ENCODE measurements at places on chromosomes 4 and X.

- DNase-seq: no peak
Measured at GRCh38 chrX:11478026-11478425, 184.8 kb downstream of the AMELX start.

DNA sequence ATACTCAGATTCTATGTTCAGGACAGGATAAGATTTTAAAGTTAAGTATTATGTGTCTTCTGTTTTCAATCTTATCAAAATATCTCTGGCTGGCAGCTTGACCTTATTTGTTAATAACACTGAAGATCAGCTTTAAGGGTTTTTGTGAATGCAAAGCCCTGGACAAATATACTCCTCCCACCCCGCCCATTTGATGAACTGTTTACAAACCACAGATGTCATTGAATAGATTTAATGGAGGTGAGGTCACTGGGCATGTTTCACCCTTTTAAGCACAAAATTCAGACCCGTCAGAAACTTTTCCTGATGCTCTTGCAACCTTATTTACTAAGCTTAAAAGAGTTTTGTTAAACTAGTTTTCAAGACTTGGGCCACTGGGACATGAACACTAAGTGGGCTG lies 10.1 kb upstream of the CXCL8 start:
- no peak for DNase-seq

DNA sequence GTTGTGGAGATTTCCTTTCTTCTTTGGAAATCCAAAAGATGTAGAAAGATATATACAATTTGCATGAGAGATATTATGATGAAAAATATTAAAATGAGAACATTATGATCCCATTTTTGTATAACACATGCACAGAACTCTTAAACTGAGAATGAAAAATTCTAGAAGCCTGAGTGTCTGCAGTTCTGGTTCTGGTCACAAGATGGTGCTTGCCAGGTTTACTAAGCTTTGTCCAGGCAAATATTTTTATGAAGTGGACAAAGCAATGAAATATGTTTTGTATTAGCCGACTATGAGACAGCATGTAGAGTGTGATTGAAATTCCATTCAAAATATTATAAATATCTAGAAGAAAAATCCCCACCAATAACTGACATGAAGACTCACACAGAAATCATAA lies 2.2 kb downstream of the PWWP3B start:
- no peak for DNase-seq

DNA sequence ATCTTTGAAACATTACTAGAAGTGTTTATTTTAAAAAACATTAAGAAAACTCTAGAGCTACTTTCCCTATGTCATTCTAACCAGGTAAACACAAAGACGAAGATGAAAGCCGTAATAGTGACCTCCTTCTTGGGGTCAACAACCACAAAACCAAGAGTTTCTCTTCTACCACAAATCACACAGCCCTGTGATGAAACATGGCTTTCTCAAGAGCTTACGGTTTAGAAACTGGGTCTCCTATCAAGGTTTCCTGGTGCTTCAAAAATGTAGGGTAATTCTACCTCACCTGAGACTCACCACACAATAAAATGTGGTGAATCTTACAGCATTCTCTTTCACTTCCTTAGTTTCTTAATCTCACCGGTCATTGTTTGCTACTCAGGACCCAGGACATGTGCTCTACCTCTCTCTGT lies 50.9 kb downstream of the CORIN start:
- DNase-seq: no peak

DNA sequence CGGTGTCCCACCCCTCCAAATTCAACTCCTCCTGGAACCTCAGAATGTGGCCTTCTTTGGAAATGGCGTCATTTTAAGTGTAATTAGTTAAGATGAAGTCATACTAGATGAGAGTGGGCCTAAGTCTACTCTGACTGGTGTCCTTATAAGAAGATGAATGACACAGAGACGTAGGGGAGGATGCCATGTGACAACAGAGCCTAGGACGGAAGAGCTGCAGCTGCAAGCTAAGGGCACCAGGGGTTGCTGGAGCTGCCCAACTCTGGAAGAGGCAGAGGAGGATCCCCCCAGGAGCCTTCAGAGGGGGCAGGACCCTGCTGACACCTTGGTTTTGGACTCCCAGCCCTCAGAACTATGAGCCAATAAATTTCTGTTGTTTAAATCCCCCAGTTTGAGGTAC lies 115.1 kb downstream of the STK32B start:
- no peak for DNase-seq

DNA sequence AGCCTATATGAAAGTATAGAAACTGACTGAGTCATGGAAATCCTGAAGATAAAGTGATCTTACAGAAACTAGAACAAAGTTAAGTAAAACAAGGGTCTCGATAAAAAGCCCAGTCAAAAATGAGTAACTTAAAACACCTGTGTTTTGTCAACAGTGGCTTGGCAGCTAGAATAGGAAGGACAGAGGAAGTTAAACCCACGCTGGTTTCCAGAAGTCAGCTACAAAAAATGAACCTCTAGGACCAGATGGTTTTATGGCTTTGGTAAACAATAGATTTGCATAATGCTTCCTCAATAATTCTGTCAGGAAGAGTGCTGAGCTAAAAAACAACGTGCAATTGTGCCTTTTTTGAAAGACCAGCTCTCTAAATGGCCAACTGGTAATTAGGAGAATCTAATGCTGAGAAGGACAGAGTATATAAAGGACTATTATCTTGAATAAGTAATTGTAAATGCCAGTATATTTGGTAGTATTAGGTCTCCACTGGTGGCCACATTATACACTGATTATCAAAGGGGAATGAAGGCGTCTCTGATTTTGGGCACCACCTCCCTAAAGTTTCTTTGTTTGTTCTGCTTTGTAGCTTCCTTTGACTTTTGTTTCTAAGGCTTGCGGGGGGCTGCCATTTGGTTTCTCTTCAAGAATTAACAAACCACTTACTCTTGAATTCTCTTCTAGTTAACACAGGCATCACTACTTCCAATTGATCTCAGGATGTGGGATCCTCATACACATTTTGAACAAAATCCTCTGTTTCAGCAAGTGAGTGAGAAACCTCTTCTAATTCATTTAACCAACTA lies 72.2 kb upstream of the PPP3CA start:
- no peak for DNase-seq

- DNase-seq: no peak
Measured at GRCh38 chr4:21555083-21555482, 393.5 kb downstream of the KCNIP4 start.

GRCh38 chr4:11912886-11913285 lies 484.2 kb upstream of the HS3ST1 start:
- no peak for DNase-seq

DNA sequence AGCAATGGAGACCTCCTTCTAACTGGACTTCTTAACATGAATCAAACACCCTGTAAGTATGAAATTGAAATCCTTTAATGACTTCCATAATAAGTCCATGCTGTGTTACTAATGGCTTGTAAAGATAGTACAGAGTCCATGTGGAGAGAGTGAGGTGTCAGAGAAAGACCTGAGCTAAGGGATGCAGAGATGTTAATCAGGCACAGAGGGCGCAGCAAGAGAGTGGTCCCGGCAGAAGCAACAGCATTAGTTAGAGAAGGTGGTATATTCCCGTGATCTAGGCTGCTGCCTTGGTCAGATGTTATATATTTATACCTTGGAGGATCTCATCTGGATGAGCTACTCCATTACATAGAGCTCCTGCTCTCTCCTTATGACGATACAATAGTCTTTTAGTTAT lies 295.3 kb downstream of the LDB2 start:
- no peak for DNase-seq

DNA sequence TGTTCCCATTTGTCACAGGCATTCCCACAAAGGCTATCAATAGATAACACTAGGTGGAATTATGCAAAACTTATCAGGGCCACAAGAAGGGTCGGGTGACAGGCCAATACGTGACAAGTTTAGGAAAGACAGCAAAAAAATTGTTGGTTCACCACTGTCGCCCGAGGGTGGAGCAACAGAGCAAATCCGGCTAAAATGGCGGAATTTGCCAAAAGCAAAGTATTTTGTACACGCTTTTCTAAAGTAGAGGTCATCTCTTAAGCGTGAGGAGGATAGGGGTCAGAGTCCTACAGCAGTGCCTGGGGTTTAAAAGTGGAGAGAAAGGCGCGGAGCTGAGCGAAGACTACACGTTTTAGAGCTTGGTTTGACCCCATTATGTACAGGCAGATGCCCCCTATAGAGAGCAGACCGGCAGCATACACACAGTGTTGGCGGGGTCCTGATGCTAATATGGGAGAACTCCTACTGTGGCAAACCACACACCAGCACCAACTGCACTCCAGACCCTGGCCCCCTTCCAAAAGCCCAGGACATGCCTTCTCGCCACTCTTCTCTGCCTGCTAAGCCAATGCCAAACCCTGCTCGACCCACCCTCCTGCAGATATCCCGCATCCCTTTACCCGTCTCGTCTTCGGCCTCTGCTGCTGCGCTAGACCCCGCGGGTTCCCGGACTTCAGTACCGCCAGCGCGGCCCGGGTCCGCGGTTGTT lies 733 bp downstream of the CCNA2 start:
- DNase-seq: no peak

DNA sequence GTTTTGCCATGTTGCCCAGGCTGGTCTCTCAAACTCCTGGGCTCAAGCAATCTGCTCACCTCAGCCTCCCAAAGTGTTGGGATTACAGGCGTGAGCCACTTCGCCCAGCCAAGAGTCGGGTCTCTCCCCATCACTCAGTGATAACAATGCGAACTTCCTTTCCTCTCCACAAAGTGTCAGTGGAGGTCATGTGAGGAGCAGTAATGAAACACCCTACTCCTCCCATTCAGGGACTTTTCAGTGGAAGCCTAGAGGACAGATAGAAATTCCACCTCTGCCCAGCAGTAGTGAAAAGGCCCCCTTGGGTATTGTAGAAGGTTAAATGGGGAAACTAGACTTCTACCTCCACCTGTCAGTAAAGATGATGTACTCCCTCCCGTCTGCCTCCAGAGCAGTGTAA lies 141.9 kb upstream of the STK26 start:
- DNase-seq: no peak

DNA sequence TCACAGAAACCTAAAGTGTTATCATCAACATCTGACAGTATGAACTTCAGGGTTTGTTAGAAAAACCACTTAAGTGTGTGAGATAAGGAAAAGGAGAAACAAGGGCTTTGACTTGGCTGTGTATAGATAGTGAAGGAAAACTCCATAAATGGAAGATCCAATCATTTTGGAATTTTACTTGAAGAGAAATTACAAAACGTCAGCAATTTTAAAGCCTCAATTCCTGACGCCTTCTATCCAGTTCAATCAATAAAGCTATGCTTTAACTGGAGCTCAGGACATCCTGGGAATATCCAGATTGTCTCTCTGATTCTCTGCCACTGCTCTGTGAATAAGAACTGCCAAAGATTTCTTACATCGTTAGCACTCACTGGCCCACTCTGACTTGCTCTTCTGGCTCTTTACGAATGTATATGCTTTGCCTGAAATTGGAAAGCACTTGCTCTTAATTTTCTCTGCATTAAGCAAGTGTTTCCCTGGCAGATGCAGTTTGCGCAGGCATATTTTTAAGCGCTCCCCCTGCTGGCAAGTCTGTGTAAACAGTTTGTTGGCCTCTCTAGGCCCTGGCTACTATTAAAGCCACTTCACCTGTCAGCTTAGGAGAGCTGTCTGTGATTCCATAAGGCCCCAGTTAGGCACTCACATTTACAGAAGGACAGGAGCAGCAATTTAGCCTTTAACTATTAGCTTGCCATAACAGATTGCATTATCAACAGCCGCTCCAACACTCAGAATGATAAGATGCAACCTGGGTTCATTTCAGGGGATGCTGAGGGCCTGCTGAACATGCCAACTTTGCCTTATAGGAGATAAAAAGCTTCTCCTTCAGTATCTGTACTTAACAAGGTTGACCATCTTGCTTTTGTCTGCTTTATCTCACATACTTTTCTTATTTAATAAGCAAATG lies 251.4 kb upstream of the DDX53 start:
- DNase-seq: no peak

DNA sequence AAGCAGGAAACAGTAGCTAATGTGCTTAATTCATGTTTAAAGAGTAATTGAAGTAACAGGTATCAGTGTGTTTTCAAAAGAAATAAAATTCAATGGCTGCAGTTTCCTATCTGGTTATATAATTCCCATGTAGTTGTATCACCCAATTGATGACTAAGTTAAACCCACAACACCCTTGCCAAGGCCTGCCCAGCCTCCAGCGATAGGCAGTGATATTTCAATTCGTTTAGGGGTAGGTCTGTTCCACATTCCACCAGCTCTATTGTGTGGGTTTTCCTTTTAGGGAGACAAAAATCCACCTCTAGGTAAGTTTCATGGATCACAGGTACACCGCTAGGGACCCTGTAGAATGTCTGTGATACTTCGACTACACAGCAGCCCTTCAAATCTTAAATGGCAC lies 24.7 kb upstream of the MXRA5 start:
- DNase-seq: no peak

- DNase-seq: no peak
Measured at GRCh38 chr4:48141048-48141447, 7.0 kb upstream of the TXK start.

- DNase-seq: no peak
Measured at GRCh38 chrX:113512700-113513395, 672.2 kb upstream of the AMOT start.

GRCh38 chr4:87108142-87108546 lies 112.3 kb downstream of the KLHL8 start:
- no peak for DNase-seq

DNA sequence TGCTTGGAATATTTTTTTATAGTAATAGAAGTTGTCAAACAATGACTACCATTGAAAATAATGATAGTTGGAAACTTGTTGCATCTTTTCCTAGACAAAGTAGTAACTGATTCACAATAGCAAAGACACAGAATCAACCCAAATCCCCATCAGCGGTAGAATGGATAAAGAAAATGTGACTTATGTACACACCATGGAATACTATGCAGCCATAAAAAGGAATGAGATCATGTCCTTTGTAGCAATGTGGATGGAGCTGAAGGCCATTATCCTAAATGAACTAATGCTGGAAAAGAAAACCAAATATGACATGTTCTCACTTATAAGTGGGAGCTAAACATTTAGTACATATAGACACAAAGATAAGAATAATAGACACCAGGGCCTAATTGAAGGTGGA lies 49.7 kb downstream of the ATP10D start:
- no peak for DNase-seq

GRCh38 chrX:98207947-98208346 lies 1324.2 kb downstream of the RPA4 start:
- no peak for DNase-seq

- no peak for DNase-seq
Measured at GRCh38 chrX:119488749-119489148, 20.5 kb downstream of the SLC25A5 start.

GRCh38 chr4:11483046-11483445 lies 54.4 kb upstream of the HS3ST1 start:
- DNase-seq: no peak

DNA sequence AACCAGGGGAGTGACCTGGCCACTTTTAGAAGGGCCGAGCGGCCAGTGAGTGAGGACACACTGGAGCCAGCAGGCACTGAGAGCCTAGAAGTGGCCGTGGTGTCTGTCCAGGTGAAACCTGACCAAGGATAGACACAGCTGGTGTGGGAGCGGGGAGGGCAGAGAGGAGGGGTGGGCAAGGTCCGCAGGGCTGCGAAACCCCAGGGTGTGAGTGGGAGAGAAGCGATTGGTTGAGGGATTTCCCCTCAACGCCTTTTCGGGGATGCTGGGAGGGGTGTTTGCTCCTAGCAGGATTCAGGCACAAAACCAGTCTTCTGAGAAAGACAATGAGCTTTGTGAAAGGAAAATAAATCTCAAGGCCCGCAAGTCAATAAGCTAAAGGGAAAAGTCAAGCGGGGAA lies 33.2 kb upstream of the ARSD start:
- DNase-seq: no peak

GRCh38 chrX:17721715-17722114 lies 15.6 kb upstream of the SCML1 start:
- no peak for DNase-seq

All from breast epithelium (tissue), 4 donors.